ENCODE measurements at places on chromosomes 3 and 15. TPM values are rescaled to one million over a fixed set of nuclear protein-coding genes. Genes with fewer than 3 reads are reported as not detected.

DNA sequence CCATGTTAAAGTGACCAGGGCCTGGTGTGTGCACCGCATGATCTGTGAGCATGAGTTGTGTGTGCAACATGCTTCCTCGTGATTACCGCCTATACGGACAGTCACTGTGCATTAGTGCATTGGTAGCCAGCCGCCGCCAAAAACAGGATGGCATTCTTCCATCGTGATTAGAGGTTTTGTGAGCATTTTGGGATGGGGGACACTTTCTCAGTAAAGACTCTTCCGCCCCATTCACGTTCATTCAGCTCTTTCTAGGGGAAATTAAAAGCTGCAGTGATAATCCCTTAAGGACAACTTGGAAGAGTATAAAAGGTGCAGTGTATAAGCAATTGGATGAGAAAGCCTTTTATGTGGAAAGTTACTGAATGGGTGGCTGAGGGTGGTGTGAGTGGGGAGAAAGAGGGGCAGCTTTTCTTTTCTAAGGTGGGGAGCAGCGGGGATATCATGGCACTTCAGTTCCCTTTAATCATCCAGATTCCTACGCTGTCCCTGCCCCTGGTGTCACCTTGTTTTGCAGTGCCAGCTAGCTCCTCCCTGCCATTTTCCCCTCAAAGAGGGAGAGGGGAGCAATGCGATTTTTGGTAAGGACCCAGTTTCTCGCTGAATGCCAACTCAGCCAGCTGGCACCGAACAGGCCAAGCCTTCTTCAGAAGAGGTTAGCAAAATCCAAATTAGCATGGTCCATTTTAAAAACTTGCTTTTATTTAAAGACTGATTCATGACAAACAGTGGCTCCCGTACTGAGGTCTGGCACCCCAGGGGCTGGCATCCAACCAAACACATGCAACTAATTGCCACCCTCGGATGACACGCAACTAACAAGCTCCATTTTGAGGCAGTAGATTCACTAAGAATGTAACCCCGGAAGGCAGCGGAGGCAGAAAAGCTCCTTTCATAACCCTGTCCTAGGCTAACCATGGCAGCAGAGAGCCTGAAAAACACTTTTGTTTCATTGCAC lies 447.8 kb downstream of the FHIT start:
- no peak for DNase-seq

DNA sequence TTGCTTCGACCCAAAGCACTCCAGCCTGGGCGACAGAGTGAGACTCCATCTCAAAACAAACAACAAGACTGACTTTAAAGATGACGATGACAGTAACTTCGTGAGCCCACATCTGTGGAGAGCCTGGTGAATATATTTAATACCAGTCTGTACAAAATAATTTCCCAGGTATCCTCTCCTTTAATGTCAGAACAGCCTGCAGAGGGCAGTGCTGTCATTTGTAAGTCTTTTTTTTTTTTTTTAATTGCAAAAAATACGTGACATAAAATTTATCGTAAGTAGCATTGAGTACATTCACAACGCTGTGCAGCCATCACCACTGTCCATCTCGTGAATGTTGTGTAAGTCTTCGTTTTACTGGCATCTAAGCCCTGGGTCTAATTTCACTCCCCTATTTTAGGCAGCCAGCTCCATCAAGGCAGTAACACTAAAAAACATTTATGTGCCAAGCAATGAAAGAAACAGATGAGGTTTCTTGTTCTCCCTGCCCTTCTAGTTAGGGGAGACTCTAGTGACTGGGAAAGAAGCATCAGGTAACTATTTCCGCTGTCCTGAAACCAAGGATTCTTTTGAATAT lies 1.4 kb downstream of the HTD2 start:
- peak; percentile 43 for DNase-seq

- DNase-seq = no peak
Observed at GRCh38 chr3:139052802-139053600, 8.3 kb upstream of the PRR23C start.

Gene RCN2
- 71.1 TPM for total RNA-seq

Gene SHF
- total RNA-seq = 0.44 TPM

DNA sequence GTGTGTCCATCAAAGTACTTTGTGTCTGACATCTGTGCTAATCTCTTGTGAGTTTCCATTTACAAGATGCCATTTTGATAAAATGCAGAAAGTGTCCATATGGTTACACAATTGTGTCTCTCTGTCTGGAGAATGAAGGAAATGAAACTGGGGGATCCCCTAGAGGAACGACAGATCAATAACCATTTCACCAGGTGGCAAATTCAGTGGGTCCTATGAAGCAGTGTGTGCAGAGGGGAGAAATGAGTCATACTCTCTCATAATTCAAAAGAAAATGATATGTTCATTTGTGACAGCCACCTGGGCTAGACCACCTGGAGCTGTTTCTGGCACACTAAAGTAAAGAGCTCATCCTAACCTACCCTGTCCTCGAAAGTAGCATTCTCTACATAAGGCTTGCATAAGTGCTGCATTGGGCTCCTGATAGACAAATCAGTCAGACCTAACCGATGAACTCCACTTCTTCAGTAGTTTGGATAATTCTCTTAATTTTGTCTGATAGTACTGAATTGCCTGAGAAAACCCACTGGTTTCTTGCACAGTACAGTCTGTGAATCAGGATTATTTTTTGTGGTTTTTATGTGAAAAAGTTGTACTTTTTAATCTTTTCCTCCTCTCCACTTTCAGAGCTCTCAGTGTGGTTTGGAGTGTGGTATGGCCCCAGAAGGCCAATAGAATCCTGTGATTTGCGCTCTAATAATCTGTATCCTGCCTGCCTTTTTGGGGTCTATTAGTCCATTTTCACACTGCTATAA lies 10.3 kb upstream of the CD47 start:
- no peak for DNase-seq

- no peak for DNase-seq
Observed at GRCh38 chr3:190357468-190357867, 30.5 kb upstream of the CLDN16 start.

Gene KAT2B
- total RNA-seq = 6.9 TPM

- DNase-seq = no peak
Observed at GRCh38 chr15:61892140-61892539, 168.1 kb downstream of the VPS13C start.

DNA sequence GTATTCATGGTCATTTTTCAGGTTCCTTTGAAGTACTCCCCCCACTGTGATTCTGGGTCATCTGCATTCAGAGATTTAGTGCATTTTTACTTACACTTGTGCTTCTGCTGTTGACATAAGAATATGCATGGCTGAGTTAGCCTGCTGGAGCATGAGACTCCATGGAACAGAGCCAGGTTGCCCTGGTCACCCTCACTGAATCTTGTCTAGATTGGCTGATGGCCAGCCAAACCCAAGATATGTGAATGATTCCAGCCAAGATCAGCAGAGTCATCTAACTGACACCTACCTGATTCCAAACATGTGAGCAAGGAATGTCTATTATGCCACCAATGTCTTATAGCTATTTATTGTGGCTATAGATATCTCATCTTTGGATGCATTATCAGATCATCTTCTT lies 25.1 kb downstream of the DTWD1 start:
- peak; percentile 76 for DNase-seq

DNA sequence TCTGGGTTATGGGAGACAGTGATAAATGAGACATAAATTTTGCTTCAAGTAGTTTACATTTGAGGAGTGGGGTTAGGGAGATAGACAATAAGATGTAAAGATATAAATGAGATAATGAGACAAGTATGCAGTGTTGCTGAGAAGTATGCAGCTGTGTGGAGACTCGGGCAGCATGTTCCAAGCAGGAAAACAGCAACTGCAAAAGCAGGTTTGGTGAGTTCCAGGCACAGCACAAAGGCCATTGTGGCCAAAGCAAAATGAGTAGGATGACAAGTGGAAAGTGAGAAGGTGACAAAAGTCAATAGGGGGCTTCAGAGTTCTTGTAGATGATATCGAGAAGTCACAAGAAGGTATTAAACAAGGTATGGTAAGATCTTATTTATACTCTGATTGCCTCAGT lies 259.1 kb upstream of the PEX5L start:
- peak; percentile 52 for DNase-seq

Gene SCAMP5
- total RNA-seq = 0.31 TPM

GRCh38 chr3:46091046-46091445 lies 63.8 kb upstream of the XCR1 start:
- DNase-seq = no peak

Gene SETD2
- total RNA-seq = 36.1 TPM

DNA sequence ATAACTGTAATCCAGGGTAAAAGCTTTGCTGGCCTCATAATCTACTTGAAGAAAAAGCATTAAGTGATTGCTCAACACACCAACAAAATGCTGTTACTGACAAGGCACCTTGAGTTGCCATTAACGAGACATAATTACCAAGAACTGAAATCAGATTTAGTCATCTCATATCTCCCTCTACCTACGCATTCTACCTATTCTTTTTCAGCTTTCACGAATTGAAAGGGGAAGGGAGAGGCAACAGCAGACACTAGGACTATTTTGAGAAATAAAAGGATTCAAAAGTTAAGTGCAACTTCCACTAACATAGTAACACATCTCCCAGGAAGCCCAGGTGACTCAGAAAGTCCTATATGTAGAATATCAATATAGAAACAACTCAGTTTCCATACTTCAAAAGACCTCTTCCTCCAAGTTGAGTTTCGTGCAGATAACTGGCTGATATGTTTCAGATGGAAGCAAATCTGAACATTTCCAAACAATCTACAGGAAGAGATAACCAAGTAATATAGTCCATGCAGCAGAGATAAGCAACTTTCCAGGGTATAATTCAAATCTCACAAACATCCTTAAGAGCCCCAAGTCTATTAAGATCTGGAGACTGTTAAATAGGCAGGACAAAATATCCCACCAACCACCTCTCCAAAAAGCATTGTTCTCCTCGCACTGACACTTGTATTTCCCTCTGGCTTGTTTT lies 1.9 kb downstream of the OSBPL10 start:
- no peak for DNase-seq

DNA sequence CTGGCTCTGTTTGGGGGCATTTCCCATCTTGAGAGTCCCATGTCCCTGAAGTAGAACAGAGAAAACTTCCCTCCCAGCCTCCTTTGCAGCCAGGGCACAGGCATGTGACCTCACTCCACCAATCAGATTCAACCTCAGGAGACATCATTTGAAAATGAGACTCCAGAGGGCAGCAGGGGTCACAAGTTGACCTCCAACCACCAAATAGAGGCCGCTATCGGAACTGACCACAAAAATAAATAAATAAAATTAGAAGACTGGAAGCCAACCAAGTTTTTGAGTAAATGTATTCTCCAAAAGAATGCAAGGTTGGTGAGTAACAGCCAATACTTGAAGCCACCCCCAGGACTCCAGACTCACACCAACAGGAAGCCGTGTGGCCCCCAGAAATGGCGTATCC lies 106.5 kb downstream of the CHSY1 start:
- no peak for DNase-seq

Gene CPLX3
- not detected for total RNA-seq

DNA sequence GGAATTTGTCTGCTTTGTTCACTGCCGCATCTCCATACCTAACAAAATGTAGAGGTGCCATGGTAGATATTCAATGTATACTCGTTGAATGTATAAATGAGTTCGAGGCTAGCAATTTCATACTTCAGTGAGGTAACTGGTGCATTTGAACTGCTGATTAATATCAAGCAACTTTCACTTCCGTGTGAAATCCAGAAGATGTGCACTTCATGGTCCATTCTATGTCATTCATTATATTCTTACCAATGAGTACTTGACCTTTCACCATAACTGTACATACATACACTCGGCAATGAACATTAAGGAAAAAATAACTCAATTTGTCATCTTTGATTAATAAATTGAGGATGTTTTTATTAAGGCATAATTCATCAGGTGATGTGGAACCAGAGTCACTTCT lies 598.5 kb downstream of the ZNF385D start:
- DNase-seq = no peak

- peak; percentile 85 for DNase-seq
Observed at GRCh38 chr3:713006-713621, 379.7 kb upstream of the CNTN6 start.

Gene SCG3
- not detected for total RNA-seq

DNA sequence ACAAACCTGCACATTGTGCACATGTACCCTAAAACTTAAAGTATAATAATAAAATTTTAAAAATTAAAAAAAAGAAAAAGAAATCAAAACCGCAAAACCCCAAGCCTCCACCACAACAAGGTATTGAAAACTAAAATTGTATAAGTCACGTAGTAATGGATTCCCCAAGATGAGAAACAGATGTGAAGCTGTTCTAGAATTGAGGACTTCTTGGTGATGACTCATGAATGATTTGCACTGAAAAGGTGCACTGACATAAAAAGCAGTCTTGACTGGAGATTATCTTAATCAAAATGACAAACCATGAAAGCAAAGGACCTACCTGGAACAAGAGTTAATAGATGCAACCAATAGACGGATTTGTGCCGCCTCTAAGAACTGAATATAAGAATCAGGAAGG lies 225.8 kb downstream of the MYRIP start:
- DNase-seq = peak; percentile 39

DNA sequence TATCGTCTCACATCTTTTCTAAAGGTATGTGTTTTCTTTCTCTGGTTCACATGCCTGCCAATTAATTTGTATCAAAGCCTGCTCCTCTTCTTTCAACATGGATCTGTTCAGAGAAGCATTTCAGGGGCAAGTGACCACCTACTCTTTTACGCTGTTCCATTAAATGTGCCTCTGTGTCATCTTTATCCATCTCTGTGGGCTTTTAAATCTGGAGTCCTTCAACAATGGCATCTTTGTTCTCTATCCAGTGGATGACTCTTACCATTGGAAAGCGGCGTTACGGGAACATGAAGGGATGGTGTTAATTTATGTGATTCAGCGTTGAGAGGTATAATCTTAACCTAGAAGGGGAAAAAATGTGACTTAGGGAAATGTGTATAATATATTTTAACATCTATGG lies 92.7 kb upstream of the CFAP20DC start:
- no peak for DNase-seq

DNA sequence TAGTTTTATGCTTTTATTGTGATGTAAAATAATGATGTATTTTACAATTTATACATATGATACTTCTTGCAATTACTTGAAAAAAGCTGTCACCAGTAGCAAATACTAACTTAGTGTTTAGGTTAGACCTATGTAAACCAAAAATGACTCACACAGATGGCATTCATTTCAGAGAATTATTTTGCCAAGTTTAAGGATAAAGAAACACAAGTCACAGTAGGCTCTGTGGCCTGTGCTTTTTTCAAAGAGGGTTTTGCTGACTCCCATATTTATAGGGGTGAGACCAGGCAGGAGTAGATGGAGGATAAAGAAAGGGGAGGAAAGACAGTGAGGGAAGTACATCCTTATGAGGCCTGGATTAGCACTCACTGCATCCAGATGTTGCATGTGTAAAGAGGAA lies 356.6 kb upstream of the NPAP1 start:
- peak; percentile 57 for DNase-seq

Gene TRPM1
- not detected for total RNA-seq

Gene NANOGP8
- total RNA-seq = not detected

GRCh38 chr15:62075595-62076277 lies 9.0 kb downstream of the C2CD4A start:
- DNase-seq = peak; percentile 86

Gene PLOD2
- 22.9 TPM for total RNA-seq

GRCh38 chr3:34283751-34284150 lies 485.3 kb downstream of the PDCD6IP start:
- no peak for DNase-seq

Gene DYNLT2B
- total RNA-seq = 34.8 TPM

All from foreskin keratinocyte (primary cell).